Umbilical cord (tissue), 2 donors: ENCODE measurements at places on chromosomes 13 and 19.
A peak's percentile ranks its signal among the peaks of the same experiment; 100 is the strongest.

DNA sequence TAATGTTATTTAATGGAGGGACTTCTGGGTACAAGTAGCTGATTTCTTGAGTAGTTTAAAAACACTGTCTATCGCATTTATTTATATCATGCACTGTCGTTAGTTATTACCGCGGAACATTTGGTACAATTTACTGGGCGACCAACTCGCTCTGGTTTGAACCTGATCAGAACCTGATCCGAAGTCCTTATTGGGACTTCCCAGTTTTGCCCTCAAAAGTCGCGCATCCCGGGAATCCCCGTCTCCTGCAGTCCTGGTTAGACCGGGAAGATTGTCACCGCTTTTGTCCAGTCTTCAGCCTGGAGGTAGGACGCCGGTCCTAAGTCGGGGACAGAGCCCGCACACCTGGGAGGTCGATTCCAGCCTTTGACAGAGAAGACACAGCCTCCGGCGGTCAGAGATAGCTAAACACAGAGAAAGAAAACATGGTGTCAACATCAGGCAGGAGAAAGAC lies 694 bp downstream of the CLN5 start:
- DNase-seq: no peak

- no peak for DNase-seq
These were observed 754 bp downstream of the MAMSTR start for GRCh38 chr19:48718711-48719231.

DNA sequence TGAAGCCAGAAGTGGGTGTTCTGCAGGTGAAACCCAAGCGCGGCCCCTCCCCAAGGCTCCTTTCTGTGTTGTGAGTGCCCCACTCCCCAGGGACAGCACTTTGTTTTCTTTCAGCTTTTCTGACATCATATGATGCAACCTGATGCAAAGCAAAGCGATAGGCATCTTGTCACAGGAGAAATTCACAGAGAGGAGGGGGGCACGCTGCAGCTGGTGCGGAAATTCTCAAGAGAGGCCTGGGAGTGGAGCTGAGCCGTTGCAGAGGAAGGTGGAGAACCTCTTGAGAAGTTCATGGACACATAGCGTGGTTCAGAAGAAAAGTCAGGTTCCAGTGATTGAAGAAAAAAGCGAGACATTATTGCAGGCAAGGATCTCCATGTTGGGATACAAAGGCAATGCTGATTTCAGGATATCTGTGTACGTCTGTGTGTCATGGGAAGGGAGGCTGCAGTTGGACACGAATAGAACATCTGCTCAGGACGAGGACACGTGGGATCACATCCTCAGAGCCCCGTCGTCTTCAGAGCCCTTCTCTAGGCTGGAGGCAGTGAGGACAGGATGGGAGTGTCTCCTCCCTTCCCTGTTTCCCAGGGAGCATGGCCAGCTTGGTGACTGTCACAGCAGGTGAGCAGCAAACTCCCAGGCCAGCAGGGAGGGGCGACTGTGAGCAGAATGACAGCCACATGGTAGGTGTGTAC lies 79.2 kb downstream of the IRS2 start:
- DNase-seq: no peak

GRCh38 chr13:26538363-26539317 lies 18.8 kb upstream of the WASF3 start:
- DNase-seq: no peak

DNA sequence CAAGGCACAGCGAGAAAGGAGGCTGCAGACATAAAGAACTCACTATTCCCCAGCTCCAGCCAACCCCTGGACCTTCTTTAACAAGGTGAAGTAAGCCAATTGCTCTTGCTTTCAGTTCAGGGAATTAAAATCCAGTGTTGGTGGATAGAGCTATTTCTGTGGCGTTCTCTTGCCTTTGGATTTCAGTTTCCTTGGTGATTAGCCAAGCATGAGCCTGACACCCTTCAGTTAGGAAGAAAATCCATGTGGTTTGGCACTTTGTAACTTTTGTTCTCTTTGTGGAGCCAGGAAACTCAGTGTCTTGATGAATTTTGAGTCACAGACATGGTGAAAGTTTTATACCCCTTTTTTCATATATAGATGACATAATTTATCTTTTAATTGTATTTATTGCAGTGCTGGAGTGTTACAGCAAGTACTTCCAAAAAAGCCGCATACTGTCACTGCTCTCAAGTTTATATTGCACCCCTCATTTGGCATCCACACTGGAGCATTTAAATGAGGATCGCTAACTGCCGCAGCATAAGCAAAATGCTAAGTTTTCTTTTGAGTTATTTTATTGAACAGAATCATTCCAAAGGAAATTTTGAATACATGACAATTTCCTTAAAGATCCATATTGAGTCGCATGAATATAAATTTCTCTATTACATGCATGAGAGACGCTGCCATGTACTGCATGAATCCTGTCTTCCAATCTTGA lies 406.8 kb downstream of the MYO16 start:
- no peak for DNase-seq

DNA sequence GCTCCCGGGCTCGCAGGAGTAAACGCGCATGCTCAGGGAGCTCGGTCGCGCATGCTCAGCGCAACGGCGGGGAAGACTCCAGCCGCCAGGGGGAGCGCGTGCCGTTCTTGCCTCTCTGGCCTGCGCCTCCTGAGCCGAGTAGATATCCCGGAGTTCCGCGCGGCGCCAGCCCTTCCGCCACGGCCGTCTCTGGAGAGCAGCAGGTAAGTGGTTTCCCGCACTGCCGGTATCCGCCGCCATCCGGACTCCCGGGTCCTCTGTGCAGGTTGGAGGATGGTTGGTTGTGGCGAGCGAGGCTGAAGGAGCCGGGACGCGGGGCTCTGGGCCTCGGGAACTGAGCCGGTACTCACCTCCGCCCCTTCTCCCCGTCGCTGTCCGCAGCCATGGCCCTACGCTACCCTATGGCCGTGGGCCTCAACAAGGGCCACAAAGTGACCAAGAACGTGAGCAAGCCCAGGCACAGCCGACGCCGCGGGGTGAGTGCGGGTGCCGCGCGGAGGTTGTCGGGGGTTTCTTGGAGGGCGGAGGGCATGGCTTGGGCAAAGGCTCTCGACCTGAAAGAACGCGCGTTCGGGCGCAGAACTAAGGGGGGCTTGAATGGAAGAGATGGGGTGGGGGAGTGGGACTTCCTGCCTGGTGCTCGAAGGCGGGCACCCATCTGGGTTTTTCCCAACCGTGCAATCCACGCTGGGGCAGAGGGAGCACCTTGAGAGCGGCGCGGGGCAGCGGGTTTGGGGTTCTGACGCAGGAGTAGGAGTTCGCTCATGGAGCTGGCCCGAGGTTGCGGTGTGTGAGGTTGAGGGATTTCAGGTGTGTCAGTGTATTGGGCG lies at the start of gene RPL36:
RPL36 (plus strand) TSS at position 171 of the 830 bp plus-strand sequence; CDS start at position 384, 213 bp downstream.
- DNase-seq: peak; percentile 98

GRCh38 chr13:28819735-28820098 lies 422 bp upstream of the MTUS2 start:
- peak; percentile 73 for DNase-seq

DNA sequence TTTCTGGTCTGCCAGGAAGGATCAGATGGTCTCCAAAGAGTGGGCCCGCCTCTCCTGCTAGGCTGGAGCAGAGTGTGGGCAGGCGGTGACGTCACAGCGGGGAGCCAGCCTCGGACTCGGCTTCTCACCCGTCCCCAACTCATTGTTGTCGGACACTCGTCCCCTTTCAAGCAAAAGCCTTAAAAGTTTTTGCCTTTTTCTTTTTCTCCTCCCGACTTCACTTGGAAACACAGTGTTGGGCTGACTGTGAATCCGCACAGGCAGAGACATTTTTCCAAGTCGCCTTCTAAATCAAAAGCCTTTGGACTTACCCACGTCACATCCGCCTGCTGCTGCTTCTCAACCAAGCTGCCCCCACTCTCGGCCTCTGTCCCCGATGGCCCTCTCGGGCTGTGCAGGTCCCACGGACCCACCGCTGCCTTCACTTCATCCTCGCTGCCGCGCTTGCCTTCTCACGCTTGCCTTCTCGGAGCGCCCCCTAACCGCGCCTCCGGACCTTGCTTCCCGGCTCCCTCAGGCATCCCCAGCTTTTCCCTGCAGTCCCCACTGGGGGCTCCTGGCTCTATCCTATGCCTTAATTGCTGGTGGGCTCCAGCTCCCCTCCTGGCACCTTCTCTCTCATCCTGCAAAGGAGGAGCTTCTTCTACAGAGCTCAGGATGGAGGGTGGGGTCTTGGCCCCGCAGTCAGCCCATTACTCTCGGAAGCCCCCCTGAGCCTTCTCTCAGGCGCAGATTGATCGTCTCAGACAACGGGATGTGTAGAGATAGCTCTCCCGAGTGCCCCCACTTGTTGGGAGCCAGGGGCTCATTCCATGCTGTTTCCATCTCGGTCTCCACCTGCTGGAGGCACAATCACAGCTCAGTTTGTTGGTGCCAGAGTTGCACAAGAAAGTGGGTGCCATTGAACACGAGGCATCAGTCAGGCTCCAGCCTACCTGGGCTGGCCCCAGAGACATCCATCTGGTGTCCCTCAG lies 3.9 kb upstream of the ZNF135 start:
- DNase-seq: peak; percentile 73

GRCh38 chr13:93806861-93807260 lies 580.3 kb downstream of the GPC6 start:
- no peak for DNase-seq

GRCh38 chr13:42876887-42877545 lies 95.6 kb downstream of the FAM216B start:
- peak; percentile 39 for DNase-seq

DNA sequence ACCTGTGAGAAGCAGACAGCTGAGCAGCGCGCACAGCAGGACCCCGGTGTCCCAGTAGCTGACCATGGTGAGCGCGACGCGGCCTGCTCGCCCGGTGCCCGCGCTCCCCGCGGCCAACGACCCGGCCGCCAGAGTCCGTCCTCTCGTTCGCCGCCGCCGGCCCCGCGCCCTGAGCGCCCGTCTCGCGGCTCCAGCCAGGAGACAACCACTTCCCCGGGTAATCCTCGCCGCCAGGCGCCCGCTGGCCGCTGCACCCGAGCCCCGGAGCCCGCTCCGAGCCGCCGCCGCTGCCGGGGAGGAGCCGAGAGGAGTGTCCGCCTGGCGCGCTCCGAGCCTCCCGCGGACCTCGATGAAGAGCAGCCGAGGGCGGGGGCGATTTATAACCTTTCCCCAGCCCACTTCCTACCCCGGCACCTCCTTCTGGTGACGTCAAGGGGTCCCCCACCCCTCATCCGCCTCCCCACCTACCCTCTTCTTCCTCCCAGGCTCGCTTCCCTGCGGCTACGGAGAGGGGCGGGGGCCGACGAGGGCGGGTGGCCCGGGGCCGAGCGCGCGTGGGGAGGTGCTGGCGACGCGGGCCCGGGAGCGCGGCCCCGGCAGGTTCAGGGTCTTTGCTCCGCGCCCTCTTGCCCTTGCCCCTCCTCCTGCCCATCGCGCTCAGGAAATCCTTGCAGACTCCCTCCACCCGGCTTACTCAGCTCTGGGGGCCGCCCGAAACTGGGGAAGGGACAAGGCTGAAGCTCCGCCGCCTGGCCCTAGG lies at the start of gene FLT1:
FLT1 (minus strand) TSS at position 351 of the 760 bp plus-strand sequence; CDS start at position 66, 285 bp downstream.
- peak; percentile 91 for DNase-seq

DNA sequence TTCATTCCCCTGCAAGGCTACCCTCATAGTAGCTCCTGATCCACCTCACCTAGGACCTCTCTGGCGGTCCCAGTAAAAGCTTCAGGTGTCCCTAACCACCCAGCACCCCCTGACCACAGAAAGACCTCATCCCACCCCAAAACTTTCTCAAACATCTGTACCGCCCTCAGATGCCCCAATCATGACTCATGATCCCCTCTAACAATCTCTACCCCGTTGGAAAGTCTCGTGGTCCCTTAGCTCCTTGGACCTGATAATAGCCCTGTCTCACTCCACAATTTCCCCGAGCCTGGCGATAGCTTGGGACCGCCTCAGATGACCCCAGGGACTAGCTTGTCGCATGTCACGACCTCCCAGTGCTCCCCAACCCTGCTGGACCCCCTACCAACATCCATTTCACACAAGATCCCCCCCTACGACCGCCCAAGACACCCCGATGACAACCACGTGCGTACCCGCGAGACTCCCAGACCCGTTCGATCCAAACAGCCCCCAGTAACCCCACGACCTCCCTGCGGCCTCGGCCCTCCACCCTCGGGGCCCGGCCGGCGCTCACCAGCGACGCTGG lies 450 bp downstream of the NDUFA11 start:
- DNase-seq: no peak

DNA sequence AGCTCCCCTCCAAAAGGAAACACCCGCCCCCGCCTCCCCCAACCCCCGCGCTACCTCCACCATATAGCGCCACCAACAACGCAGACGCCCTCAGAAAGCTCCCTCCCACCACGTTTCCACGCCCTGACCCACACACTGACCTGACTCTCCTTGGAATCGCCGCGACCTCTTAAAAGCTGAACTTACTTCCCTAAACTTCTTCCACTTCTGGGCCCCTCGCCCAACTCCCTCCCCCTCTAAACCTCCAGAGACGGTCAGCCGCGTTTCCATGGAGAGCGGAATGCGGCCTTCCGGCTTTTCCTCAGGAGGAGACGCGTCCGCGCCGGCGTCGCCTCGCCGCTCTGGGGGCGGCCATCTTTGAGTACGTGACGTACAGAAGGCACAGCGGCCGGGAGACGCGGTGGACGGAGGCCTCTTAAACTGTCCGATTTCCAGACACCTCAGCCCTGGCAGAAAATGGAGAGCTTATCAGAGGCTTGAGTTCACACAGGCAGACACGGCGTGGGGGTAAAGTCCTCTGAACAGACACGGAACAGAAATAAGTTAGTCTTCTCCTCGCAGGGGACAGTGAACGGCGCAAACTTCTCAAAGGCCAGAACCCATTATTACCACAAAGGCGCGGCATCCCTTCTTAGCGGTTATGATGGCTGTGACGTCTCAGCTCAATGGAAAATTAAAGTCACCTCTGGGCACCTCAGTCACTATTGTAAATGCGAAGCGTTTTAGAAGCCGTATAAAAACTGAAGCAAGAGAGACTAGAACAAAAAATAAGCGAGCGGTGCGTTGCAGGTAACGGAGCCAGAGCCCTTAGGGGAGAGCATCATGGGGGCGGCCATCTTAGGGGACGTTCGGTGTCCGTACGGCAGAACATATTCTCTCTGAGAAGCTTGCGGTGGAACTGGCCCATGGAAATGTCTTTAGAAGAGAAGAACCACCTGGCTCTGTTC lies at the start of gene ZNF432:
ZNF432 (minus strand) TSS at position 284 of the 947 bp plus-strand sequence. CDS start 1,970 bp downstream, outside the sequence.
- DNase-seq: peak; percentile 98

DNA sequence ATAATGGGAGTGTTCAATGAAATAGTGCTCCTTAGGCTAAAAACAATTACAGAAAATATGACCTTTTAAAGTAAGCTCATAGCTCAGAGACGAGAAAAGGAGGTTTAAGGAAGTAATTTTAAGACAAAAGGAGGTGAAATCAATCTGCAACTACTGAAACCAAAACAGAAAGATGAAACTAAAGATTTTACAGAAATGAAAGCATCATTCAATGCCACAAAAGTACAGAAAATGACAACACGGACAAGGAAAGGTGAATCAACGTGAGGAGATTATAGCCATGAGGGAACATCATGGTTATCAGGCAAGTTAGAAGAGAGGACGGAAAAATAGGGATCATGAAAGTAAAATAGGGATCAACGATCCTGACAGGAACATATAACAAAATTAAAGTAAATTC lies 745.2 kb downstream of the PCDH17 start:
- no peak for DNase-seq

- no peak for DNase-seq
These were observed 55.8 kb downstream of the SMARCA4 start for GRCh38 chr19:11016631-11017030.
